ENCODE measurements at places on chromosomes 5 and 9.
A peak's percentile ranks its signal among the peaks of the same experiment; 100 is the strongest.

DNA sequence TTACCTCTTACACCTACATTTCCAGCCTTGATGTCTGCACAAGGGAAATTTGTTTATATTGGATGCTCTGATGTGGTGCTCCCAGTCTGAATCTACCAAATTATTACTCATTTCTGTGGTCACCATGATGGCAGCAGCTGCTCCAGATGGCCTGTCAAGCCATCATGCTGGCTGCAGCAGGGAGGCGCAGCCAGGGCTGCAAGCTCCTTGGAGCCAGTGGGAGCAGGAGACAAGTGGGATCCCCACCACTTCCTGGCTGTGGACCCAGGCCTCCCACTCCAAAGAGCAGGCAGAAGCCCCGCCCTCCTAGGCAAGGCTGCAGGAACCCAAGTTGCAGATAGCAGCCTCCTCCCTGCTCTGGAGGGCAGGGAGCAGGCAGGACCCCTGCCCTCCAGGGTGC is 241.1 kb upstream of the ATP10B start:
- DNase-seq = no peak

DNA sequence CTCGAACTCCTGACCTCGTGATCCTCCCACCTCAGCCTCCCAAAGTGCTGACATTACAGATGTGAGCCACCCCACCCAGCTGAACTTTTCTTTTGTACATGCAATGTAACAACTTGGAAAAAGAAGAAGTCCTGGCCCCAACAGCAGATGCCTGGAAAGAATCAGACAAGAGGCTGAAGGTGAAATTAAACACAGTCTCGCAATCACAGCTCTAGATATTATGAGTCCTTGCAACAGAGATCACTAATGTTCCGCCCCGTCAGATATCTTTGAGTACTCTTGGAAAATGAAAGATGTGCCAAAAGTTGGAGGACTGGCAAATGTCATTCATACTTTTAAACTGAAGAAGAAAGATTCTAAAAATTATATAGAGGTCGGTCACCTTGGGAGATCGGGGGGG is 254.3 kb downstream of the GLIS3 start:
- no peak for DNase-seq

GRCh38 chr9:81787747-81788632 is 98.6 kb upstream of the TLE1 start:
- DNase-seq = no peak

- peak; percentile 29 for DNase-seq
Measured at GRCh38 chr9:71908825-71909224, 2.2 kb downstream of the ABHD17B start.

DNA sequence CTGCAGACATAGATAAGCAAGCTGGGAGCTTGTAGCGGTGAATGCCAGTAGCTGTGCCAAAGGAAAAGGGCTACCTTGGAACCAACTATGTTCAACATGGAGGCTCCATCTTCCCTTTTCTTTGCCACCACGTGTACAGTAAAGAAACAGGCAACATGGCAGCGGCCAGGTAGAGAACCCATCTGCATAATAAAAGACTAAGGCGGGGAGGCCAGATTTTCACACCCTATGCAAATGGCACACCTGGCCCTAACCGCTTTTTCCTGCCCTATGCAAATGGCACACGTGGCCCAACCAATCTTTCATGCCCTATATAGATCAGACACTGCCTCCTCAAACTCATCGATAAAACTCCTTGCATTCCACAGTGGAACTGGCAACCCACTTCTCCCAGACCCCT is 477.5 kb upstream of the EDIL3 start:
- DNase-seq = no peak

GRCh38 chr5:76376148-76376865 is 26.8 kb upstream of the IQGAP2 start:
- no peak for DNase-seq

- no peak for DNase-seq
Measured at GRCh38 chr9:90445391-90445790, 197.2 kb downstream of the DIRAS2 start.

Measured in Kasumi-1 (cell line).